Stimulated activated naive CD4-positive, alpha-beta T cell treated with Interleukin-2 at 50 U/mL for 16 hours (primary cell): ENCODE measurements at places on chromosomes 2 and 18.

DNA sequence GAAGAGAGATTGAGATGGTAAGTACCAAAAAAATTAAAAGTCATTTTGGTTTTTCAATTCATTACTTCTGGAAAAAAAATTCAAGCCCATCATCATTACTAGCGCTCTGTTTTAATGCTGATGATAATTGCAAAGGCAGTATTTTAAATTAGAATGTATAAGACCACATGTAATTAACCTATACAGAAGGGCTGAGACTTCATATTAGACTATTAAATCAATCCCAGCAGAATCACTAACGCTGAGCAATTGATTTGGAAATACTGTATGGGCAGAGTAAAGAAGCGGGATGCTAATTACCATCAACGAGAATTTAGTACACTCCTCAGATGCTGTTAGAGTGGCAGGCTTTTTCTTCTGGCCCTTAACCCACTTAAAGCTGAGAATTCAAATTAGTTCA, 165.0 kb downstream of the SLC4A3 start:
- no peak for DNase-seq

GRCh38 chr18:79597176-79597830, 82.3 kb upstream of the CTDP1 start:
- DNase-seq: no peak

DNA sequence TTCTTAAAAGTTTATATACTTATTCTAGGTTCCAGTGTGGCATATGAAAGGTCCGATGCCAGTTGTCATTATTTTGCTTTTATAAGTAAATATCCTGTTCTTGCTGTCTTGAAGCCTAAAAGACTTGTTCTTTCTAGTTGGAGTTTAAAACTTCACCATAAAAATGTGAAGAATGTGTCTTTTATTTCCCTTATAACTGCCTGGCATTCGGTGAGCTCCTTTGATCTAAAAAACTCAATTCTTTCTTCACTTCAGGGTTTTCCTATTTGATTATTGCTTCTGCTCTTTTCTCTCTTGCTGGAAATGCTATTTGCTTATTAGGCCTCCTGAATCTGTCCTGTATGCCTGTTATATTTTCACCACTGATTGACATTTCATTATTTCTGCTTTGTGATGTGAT, 51.6 kb downstream of the TSPYL6 start:
- DNase-seq: no peak

GRCh38 chr18:7336623-7337022, 105.7 kb downstream of the LRRC30 start:
- no peak for DNase-seq

DNA sequence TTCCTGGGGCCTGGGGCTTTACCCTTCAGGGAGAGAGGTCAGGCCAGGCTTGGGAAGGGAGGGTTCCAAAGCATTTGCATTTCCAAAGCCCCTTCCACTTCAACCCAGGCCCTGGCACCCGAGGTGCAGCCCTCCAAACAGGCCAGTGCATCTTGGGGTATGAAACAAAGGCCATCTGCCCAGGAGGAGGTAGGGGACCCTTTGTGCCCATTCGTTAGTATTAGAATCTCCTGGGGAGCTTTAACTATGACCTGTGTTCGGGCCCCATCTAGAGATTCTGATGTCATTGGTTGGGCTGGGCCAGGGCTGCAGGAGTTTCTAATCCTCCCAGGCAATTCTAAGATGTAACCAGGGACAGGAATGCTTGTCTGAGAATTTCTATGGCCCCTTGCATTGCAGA, 73.6 kb downstream of the CIB4 start:
- no peak for DNase-seq

DNA sequence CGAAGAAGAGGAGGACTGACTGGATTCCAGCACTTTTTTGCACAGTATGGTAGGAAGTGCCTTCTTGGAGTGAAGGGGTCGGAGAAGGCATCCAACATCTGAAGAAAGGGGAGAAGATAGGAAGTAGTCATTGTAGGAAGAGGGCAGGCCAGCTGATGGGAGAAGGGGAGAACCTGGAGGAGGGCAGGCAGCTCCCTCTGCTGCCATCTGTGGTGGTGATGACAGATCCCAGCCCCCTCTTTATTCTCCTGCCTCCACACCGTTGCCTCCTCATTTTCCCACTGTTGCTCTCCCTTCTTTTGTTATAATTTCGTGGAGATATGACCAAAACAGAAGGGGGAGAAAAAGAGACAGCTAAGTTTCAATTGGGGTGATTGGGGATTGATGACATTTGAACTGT, 2.9 kb upstream of the SCYGR2 start:
- DNase-seq: no peak

DNA sequence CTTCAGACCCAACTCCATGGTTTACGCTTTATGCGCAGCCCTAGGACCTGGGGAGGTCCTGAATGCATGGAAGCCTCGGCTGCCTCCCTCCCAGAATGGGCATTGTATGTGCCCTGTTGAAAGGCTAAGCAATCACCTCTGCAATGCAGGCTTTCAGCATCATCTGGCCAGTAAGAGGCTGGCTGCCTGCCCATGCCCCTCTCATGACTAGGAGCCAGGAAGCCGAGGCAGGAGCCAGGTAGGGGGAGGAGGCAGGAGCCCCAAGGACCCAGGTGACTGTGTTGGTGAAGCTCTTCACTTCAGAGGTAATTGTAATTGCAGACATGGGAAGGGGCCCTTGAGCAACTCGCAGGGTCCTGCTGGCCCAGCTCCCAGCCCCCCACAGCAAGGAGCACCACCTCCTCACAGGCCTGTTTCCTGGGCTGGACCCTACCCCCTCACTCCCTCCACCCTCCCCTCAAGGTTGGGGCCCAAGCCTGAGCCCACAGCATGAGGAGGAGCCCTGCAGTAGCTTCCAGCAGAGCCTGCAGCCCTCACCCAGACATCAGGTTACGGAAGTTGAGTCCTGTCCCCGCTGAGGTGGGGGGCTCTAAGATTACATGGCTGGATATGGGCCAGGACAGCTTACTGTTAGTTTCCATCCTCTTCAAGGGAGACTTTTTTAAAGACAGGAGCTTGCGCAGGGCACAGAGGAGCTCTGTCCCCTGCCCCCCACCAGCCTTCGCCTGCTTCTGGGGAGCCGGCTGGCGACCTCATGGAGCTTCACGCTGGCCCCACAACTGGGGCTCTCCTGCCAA, 21.9 kb downstream of the CRACDL start:
- no peak for DNase-seq

GRCh38 chr2:41061356-41061755, 609.5 kb upstream of the SLC8A1 start:
- no peak for DNase-seq

- no peak for DNase-seq
Observed at GRCh38 chr2:221464971-221465370, 107.1 kb downstream of the EPHA4 start.
